ENCODE measurements at places on chromosomes 4 and X.

- no peak for DNase-seq
These were observed 34.5 kb upstream of the TLR2 start for GRCh38 chr4:153649572-153649991.

- peak; percentile 24 for DNase-seq
These were observed at the start of gene DMD for GRCh38 chrX:33211356-33212260. Gene DMD (minus strand): TSS chrX:33211549. CDS start chrX:33211312, 237 bp downstream.

GRCh38 chr4:143084566-143084965, 100.2 kb upstream of the USP38 start:
- DNase-seq: no peak

GRCh38 chr4:106753426-106753825, 282.7 kb downstream of the DKK2 start:
- DNase-seq: no peak

GRCh38 chr4:174211622-174212044, 71.8 kb downstream of the FBXO8 start:
- no peak for DNase-seq

DNA sequence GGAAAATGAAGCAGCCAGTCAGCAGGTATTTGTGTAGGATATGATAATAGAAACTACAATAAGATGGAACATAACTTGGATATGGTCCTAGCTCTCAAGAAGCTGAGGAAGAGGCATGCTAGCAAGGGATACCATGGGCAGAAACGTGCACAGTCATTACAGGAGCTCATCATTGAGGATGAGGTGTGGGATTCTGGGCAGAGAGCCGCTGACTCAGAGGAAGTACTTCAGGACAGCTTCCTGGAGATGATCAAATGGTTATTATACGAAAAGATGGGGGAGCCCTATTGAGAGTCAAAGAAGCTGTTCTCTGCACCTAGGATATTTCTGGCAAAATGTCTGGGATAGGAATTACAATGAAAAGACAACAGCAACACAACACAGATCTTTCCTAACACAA, 116.0 kb upstream of the PDE5A start:
- DNase-seq: no peak

GRCh38 chr4:81565142-81565870, 93.6 kb upstream of the RASGEF1B start:
- DNase-seq: no peak

- DNase-seq: no peak
These were observed 89.2 kb downstream of the TMEM144 start for GRCh38 chr4:158299459-158300007.

DNA sequence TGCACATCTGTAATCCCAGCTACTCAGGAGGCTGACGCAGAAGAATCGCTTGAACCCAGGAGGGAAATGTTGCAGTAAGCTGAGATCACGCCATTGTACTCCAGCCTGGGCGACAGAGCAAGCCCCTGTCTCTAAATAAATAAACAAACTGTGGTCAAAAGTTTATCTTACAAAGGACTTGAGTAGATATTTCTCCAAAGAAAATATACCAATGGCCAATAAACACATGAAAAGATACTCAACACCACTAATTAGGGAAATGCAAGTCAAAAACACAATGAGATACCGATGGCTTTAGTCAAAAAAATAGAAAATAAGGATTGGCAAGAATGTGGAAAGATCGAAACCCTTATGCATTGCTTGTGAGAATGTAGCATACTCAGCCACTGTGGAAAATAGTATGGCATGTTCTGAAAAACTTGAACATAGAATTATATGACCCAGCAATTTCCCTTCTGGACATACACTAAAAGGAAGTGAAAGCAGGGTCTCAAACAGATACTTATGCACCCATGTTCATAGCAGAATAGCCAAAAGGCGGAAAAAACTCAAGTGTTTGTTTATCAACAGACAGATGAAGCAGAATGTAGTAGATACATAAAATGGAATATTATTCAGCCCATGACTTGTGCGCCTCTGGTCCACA, 2.0 kb upstream of the CFAP97 start:
- no peak for DNase-seq

DNA sequence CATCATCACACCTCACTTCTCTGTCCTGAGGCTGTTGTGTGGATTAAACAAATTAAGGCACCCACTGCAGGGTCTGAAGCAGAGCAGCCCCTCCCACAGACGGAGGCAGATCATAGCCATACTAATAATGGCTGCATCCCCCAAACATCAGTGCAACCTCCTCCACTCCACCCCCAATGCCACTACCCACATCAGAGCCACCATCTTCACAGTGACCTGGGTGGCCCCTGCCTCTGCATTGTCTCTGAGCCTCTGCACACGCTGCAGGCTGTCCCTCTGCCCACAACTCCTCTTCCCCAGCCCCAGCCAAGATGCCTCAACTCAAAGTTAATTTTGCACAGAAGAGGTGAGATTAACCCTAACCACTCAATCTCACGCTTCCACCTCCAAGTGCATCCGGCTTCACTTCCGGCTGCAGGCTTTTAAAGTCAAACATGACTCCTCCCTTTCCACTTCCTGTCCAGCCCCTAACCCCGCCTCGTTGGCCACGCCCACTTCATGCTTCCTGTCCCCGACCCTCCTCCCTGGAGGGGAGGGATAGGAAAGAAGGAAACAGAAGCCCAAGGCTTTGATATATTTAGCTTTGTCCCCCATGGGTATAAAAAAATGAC, 22.7 kb downstream of the JAKMIP1 start:
- DNase-seq: no peak

GRCh38 chr4:3706565-3707422, 59.4 kb upstream of the ADRA2C start:
- no peak for DNase-seq

GRCh38 chr4:74631338-74631737, 163.0 kb downstream of the BTC start:
- DNase-seq: no peak

DNA sequence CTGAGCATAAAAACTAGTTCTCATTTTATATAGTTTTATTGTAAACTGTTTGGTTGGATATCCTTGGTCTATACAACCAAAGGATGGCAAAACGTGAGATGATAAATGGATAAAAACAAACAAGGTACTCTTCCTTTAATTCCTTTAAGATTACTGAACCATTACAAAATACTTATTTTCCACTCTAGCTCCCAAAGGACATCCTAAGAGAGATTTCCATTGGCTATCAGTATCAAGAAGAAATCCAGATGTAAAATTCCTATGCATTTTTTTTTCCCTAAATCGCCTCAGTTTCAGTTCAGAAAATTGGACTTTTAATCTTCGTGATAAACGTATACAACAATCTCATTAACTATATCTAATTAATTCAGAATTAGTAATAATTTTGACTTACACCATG, 2.3 kb downstream of the FBXL5 start:
- no peak for DNase-seq

- DNase-seq: no peak
These were observed 75.0 kb downstream of the AFAP1 start for GRCh38 chr4:7864685-7865084.

- no peak for DNase-seq
These were observed 504.6 kb downstream of the IQCM start for GRCh38 chr4:149311076-149311475.

GRCh38 chrX:155997436-155997835, at the start of gene IL9R:
Gene IL9R (plus strand): TSS chrX:155997696. CDS start chrX:155997760, 64 bp downstream.
- no peak for DNase-seq

DNA sequence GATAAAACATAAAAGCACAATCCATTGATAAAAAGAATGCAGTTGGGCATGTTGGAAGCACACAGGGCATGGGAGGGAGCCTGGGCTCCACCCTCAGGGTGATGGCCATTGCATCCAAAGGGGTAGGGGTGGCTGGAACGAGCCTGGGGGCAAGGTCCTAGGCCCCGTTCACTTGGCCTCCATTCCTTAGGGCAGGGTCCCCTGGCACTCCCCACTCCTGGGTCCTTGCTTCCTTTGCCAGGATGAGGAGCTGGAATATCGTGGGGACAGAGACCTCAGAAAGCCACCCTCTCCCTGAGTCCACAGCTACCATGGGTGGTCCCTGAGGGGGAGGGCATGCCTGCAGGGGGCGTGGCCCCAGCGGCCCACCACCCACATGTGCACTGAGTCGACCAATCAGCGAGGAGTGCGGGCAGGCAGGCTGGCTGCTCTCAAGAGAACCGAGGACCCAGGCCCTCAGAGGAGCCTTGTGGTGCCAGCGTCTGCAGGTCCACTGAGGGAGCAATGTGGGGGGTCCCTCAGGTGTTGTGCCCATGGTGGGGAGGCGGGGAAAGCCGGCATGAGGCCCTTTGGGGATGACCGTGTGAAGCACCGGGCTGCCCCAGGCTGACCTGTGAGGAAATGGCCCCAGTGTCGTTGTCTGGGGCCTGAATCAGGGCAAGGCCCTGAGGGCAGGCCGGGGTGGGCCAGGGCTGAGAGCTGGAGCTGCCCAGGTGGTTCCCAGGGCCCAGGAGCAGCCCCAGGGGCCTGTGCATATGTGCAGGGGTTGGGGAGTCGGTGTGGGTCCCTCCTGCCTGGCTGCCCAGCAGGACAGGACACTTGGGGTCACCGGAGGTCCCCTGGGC, 78.6 kb upstream of the AMELX start:
- no peak for DNase-seq

DNA sequence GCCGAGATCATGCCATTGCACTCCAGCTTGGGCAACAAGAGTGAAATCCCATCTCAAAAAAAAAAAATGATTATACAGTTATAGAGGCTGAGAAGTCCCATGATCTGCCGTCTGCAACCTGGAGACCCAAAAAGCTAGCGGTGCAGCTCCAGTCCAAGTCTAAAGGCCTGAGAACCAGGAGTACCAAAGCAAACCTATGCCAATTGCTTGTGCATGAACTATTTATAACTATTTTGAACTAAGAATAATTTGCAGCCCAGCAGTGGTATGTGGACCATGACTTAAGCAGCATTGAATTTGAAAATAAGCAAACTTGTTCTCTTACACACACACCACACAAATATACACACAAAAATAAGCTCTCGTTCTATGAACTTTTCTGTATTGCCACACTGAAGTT, 51.8 kb downstream of the TASL start:
- DNase-seq: no peak

All from astrocyte of the cerebellum (primary cell).